CD4-positive, alpha-beta T cell (primary cell): ENCODE measurements at places on chromosomes 7 and 10.
A peak's percentile ranks its signal among the peaks of the same experiment; 100 is the strongest.

DNA sequence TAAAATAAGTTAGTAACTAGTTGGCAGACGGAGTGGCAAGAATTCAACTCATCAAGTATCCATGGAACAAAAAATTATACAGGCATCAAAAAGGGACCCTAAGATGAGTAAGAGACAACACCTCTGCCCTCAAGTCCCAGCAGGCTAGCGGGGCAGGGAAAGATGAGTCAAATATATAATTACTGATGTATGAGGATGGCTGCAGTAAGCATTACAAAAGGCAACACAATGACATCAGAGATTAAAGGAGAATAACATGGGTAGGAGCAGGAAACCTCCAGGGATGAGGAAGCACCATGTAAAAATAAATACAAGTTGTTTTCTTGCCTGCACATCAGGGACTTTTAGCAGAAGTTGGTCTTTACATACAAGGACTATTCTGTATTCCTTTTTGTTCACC, 49.4 kb downstream of the SCRN1 start:
- no peak for DNase-seq

GRCh38 chr10:78744491-78745090, 324.2 kb upstream of the ZMIZ1 start:
- no peak for DNase-seq

GRCh38 chr10:91856637-91857036, 52.6 kb downstream of the FGFBP3 start:
- peak; percentile 19 for DNase-seq

- DNase-seq, result no peak
Measured at GRCh38 chr7:45190406-45191165, 33.0 kb downstream of the RAMP3 start.

DNA sequence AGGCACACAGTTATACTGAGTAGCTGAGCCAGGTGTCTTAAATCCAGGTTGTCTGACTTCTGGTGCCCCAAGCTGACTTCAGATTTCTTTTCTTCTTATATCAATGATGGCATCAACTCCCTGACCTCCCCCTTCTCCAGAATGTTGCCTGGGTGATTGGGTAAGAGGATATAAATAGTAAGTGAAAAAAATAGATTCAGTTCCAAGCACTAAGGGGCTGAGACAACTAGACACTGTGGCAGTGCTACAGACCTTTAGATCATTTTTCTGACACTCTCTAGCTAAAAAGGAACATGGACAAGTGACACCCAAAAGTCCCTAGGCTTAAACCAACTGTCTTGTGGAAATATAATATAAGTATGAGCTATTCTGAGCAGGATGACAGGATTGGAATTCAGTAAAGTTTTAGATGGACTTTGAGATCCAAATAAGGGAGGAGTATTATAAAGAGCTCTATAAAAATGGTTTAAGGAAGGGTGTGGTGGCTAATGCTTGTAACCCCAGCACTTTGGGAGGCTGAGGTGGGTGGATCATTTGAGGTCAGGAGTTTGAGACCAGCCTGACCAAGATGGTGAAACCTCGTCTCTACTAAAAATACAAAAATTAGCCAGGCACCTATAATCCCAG, 589.1 kb upstream of the GALNT17 start:
- no peak for DNase-seq

DNA sequence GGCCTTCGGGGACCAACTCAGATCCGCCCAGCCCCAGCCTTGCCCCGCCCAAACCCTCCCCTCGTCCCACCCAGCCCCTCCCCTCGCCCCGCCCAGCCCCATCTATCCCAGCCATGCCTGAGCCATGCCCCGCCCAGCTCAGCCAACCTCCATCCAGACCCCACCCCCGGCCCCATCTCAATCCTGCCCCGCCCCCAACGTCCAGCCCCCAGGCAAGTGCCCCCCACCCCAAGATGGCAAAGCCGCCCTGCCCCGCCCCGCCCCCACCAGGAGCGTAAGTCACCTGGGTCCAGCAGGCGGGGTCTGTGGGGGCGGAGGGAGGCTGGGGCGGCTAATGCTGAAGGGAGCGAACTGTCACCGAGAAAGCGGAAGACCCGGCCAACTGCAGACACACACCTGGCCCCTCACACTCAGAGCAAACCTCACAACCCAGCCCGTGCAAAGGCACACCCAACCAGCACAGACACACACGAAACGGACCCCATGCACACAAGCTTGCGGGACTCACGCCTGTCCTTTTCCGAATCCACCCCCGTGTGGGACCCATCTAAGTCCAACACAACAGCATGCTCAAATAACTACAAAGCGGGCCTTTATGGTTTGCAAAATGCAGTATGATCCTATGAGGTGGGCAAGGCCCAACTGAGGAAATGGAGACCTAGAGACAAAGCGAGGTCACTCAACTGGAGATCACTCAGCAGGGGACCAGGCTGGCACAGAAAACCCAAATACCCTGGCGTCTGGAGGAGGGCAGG, 11.5 kb upstream of the OGA start:
- peak; percentile 58 for DNase-seq

DNA sequence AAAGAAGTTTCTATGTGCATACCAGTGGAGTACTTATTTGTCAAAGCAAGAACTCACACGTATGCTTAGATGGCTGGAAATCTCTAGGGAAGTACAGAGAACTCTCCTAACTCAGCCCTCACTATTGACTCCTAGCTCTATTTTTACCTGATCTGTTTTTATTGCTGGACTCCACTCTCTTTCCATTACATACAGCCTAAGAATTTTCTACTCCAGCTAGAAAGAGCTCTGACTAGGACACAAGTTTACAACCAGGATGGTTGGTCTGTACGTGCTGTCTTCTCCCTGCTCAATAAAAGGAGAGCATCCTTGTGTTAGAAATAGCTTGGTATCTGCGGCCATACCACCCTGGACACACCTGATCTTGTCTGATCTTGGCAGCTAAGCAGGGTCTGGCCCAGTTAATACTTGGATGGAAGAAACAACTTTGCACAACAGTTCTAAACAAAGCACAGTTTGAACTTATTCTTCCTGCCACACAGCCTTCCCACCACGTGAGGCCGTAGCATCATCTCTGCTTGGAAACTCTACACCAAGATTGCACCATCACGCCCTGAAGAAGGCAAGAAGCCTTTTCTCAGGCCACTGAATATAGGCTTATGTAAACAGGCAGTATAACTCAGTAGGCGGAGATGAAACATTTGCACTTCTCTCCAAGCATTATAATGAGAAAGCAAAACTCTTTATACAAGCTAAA, 50.7 kb downstream of the KCNMA1 start:
- no peak for DNase-seq

- DNase-seq, result no peak
Measured at GRCh38 chr10:104387130-104387888, 33.7 kb downstream of the CFAP58 start.

- DNase-seq, result peak; percentile 50
Measured at GRCh38 chr10:28177944-28178637, 124.8 kb downstream of the MPP7 start.

DNA sequence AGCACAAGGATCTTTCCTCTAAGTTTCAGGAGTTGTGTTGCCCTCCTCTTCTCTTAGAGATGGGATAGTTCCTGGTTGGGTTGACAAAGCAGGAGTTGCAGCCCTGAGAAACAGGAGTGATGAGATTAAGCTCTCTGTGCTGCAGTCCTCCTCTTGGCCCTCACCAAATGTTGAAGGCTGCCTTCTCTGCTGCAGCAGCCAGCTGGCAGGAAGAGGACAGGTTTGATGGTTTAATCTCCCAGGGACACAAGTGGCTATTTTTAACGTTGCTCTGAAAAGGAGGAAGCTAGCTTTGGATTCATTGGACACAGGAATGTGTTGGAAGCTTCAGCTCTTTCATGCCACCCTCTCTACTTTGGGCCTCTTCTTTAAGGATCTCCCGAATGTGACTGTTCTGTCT, 9.4 kb downstream of the STRIP2 start:
- no peak for DNase-seq

DNA sequence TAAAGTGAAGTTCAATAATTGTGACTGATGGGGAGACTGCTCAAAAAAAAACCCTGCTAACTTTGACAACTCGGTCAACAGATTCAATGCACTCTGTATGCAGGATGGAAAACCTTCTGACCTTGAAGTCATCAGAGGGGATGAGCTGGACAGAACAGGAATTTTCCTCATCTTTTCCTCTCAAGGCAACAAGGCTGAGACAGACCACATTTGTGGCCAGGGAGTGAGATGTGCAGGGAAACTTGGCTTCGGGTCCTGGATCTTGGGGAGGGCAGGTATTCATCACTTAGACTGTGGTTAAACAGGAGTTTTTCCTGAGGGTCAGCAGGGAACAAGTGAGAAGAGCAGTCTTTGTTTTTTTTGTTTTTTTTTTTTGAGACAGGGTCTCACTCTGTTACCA, 100.6 kb downstream of the BAMBI start:
- DNase-seq, result no peak

DNA sequence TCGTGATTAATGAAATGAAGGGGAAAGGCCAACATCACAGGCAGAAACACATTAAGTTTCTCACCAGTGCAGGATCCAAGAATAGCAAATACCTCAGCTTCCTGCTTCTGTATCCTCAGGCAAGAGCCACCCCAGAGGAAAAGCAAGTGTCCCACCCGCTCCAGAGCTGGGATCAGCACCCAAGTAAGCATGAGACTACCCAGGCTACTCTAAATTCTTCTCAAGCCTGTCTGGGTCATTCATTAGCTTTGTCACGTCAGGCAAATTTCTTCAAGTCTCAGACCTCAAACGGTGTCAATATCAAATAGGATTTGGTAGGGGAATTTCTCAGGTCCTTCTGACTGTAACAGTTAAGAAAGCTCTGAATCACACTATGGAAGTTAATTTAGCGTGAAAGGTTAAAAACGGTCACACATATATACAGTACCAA, 59.0 kb downstream of the GNA12 start:
- DNase-seq, result no peak
